ENCODE measurements at places on chromosomes 12 and 14.

GRCh38 chr12:10304161-10304574, 3.5 kb upstream of the KLRD1 start:
- DNase-seq: peak; percentile 5

- no peak for DNase-seq
Observed at GRCh38 chr12:111976860-111977259, 36.1 kb downstream of the TMEM116 start.

DNA sequence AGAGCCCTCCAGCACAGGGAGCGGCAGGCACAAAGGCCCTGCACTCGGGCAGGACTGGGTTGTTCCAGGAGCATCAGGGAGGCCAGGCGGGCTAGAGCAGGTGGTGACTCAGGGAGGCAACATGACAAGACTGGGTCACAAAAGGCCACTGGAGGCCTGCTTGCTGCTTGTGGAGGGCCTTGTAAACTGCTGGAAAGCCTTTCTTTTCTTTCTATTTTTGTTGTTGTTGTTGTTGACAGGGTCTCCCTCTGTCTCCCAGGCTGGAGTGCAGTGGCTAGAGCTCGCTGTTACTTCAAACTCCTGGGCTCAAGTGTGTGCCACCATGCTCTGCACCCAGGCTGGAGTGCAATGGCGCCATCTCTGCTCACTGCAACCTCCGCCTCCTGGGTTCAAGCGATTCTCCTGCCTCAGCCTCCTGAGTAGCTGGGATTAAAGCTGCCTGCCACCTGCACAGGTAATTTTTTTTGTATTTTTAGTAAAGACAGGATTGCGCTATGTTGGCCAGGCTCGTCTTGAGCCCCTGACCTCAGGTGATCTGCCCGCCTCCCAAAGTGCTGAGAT, 11.8 kb upstream of the RCOR1 start:
- no peak for DNase-seq

- DNase-seq: no peak
Observed at GRCh38 chr14:47435331-47435965, 240.0 kb downstream of the MDGA2 start.

GRCh38 chr12:129075460-129076208, 222.4 kb downstream of the GLT1D1 start:
- DNase-seq: no peak

DNA sequence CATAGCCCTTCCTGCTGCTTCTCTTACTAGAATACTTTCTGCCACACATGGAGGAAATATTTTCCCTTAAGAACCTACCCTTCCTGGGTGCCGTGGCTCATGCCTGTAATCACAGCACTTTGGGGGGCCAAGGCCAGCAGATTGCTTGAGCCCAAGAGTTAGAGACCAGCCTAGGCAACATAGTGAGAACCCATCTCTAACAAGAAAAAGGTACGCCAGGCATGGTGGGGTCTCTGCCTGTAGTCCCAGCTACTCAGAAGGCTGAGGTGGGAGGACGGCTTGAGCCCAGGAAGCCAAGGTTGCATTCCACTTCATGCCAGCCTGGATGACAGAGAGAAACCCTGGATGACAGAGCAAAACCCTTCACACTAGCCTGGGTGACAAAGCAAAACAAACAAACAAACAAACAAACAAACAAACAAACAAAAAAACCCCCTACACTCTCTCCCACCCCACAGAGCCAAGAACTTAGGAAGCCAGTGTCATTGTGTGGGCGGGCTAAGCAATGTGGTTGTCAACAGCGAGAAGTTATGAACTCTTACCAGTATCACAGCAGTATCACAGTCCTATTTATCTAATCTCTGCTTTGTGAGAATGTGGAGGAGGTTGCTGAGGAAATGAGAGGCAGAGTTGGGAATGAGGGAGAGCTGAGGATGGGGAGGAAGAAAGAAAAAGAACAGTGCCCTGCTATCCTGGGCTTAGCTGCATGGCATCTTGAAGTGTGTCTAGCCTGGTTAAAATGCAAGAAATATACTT, 53.8 kb upstream of the CLEC14A start:
- DNase-seq: no peak

GRCh38 chr14:64502887-64503433, 678 bp downstream of the ZBTB25 start:
- DNase-seq: no peak

GRCh38 chr12:127233016-127233415, 1034.0 kb upstream of the TMEM132C start:
- no peak for DNase-seq

- no peak for DNase-seq
Observed at GRCh38 chr14:59103396-59103795, 85.1 kb upstream of the DAAM1 start.

DNA sequence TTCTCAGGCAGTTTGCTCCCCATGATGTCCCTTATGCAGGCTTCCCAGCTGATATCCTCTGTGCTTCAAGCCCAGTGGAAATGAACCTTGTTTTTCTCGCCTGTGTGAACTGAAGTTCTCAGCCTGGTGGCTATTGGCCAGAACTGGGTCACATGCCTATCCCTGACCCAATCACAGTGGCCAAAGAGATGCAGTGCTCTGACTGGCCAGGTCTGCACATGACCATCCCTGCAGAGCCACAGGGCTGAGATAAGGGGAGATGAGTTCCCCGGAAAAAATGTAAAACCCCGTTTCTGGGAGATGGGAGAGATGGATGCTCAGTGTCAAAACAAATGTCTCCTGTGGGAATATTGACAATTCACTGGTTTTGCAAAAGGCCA, 34.7 kb upstream of the FZD10 start:
- DNase-seq: no peak

- no peak for DNase-seq
Observed at GRCh38 chr12:107616941-107617340, 68.7 kb upstream of the PWP1 start.

- no peak for DNase-seq
Observed at GRCh38 chr14:103340480-103341212, 6.6 kb downstream of the EIF5 start.

DNA sequence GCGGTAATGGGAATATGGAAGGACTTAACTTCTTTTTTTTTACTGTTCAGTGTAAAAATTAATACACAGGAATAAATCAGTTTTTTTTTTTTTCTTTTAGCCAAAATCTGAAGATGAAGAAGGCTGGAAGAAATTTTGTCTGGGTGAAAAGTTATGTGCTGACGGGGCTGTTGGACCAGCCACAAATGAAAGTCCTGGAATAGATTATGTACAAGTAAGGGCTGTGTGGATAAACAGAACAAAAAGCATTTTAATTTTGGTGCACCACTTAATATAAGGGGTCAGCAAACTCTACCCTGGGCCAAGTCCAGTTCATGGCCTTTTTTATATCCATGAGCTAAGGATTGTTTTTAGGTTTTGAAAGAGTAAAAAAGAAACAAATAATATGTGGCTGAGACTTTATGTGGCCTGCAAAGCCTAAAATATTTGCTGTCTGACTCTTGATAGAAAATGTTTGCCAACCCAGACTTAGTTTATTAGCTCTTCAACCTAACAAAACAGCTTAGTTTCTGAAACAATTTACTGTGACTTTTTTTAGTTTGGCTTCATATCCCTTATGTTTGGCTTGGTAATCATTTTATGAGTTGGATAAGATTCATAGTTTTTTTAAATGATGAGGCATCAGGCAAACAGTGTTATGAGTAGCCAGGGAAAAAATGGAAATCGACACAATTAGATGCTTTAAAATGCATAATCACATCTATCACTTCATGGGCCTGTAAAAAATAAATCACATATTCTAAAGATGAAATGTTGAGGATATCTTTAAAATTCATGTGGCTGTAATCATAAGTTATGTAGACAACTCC, 8.4 kb downstream of the GEMIN2 start:
- DNase-seq: no peak

- DNase-seq: peak; percentile 52
Observed at GRCh38 chr12:48001505-48002413, 2.5 kb downstream of the COL2A1 start.

DNA sequence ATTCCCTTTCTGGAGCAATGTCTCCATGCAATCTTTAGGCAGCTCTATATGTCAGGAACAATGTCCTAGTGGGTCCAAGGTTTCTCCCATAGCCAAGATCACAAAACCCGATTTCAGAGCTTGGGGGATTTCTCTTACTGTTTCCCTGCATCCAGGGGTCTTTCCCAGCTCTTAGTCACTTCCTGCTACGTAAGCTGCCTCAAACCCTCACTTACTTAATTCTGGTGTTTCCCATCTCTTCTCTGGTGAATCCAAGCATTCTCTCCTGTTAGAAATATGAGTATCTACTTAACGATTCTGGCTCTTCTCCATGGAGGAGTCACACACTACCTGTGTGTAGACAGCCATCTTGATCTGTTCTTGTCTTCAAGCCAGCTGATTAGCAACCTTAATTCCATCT, 80.0 kb downstream of the IFNG-AS1 start:
- DNase-seq: no peak

DNA sequence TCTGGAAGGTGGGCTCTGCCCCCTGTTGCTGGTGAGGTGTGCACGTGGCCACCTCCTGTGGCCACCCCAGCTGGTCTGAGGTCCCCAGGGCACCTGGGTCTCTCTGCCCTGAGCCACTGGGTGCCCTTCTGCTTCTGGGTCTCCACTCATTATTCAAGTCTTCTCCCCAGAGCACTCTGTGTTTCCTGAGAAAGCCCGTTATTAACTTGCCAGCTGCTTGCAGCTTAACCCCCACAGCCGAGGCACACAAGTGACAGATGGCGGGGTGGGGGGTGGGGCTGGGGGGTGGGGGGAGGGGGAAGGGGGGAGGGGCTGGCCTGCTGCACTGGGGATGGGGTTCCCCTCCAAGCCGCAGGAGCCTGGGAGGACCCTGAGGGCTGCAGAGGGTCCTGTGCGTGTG, 40.5 kb downstream of the FBRSL1 start:
- DNase-seq: no peak

GRCh38 chr12:33322519-33322918, 117.1 kb downstream of the SYT10 start:
- no peak for DNase-seq

- no peak for DNase-seq
Observed at GRCh38 chr12:78959556-78959955, 95.0 kb downstream of the SYT1 start.

DNA sequence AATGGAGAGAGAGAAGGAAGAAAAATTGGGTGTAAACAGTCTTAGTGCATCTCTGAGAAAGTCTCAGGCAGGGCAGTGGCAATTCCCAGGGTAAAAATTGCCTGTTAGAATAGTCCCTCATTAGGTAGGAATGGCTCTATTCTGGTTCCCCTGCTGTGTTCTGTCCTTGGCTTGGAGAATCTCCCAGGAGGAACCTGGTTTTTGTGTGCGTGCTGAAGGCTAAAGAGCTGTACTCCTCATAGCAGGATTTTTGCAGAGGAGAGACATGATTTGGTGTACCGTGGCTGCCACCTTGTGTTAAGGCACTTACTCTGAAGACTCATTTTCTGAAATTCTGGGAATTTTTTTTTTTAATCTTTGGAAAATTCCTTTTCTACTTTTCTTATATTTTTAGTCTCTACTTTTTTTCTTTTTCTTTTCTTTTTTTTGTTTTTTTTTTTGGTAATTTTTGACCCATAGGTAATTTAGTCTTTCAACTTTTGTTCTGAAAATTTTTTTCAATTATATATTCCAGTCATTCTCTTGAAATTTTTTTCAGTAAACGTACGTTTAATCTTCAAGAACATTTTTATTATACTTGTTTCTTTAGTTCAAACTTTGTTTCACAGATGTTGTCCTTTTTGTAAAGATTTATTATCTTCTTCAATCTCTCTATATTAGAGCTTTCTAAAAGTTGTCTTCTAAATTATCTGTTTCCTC, 63.8 kb downstream of the FBXO33 start:
- peak; percentile 63 for DNase-seq

- no peak for DNase-seq
Observed at GRCh38 chr12:122006186-122006926, 15.3 kb upstream of the BCL7A start.

GRCh38 chr12:12705838-12706520, 10.0 kb upstream of the GPR19 start:
- DNase-seq: no peak

DNA sequence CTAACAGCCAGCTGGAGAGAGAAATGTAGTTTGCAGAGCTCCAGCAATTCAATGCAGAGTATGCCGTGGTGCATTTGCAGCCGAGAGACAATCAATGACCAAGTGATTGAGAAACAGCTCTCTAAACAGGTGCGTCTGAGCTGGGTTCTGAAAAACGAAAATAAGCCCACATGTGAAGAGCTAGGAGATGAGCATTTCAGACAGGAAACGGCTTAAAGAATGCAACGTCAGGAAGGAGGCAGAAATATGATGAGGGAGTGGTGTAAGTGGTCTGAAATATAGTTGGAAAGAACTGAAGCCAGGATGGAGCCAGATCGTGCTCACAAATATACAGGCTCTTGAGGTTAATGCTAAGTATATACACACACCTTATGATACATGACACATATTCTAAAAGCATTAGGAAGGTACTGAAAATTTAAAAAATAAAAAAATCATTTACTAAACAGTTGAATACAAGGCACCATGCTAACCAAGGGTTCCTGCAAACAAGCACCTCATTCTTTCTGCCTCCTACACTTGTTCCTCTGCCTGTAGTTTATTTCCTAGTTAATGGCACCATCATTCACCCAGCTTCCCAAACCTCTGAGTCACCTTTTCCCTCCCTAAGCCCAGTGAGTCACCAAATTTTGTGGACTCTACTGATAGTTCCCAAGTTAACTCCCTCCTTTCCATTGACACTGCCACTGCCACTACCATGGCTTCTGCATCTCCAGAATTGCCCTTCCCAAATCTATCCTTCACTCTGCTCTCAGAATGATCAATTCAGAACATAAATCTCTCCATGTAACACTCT, 2.3 kb upstream of the GARIN2 start:
- DNase-seq: peak; percentile 95

- DNase-seq: no peak
Observed at GRCh38 chr14:84760489-84761126, 769.3 kb upstream of the FLRT2 start.

GRCh38 chr14:100102156-100102785, 37.0 kb downstream of the EVL start:
- no peak for DNase-seq

GRCh38 chr14:26538176-26538575, 59.7 kb downstream of the NOVA1 start:
- no peak for DNase-seq

- no peak for DNase-seq
Observed at GRCh38 chr12:103820361-103820760, 20.7 kb downstream of the NT5DC3 start.

DNA sequence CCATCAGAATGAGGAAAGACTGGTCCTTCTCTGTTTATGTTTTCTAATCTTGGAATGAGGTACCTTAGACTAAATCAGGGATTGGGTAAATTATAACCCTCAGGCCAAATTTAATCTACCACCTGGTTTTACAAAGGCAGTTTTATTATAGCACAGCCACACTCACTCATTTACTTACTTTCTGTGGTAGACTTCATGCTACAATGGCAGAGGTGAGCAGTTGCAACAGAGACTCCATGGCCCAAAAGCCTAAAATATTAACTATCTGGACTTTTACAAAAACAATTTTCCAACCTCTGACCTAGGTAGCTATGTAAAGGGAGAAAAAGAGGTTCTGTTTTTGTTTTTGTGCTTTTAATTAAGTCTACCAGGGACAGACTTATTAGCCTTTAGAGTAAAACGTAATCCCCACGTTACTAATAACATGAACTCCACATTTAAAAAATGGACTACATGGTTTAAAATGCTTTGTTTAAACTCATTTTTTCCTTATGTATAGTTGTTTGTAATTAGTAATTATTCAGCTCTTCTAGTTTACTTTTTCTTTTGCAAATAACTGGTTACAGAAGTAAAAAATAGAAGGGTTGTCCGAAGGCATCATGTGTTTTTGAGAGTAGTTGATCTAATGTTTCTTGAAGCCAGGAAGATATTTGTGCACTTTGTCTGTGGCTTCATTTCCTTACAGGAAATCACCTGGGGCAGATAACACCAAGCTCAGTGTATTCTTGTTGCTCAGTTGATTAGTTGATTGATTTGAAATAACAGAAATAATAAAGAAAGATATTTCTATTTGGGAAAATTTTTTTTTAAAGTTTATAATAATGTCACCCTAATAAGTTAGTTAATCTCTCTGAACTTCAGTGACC, 57.6 kb upstream of the ATP2B1 start:
- no peak for DNase-seq
